Left renal cortex interstitium (tissue), 4 donors: ENCODE measurements at places on chromosomes 3 and 15.

DNA sequence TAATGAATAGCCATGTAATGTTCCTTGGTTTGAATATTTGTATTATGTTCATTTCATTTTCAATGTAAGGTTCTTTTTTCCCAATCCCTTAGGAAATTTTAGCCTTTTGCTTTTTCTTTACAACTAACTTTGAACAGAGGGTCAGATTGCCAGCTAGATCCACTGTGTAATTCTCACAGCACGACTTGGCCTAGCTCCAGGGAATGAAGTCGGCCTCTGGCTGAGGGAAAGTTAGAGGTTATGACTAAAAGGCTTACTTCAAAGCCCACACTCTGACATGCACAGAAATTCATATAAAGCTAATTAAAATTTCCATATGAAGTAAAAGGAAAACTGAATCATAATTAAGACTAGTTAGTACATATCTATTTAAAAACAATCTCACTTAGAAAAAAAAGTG, 38.7 kb downstream of the ROBO1 start:
- DNase-seq = no peak

DNA sequence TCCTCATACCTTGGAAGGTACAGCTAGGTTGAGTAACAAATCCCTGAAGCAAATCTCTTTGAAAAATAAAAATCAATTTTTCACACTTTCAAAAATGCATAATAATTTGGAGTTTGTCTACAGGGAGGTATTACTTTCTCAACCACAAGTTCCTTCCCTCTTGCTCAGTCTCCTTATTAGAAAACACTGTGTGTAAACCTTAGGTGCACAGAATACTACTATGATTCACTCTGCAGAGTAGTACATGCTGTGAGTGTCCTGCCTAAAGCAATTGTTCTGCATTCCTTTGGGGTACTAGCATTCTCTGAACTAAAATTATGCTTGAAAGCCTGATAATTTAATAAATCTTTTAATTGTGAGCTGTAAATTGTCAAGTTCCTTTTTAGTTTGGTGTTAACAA, 115.9 kb upstream of the EPHA3 start:
- DNase-seq = no peak

GRCh38 chr3:156273111-156273694, 152.8 kb downstream of the KCNAB1 start:
- DNase-seq = no peak

GRCh38 chr3:197280156-197280555, 18.3 kb downstream of the DLG1 start:
- DNase-seq = no peak

- no peak for DNase-seq
Measured at GRCh38 chr15:93422476-93422875, 333.5 kb upstream of the RGMA start.

GRCh38 chr3:13881536-13882410, 1.9 kb upstream of the WNT7A start:
- DNase-seq = no peak

- no peak for DNase-seq
Measured at GRCh38 chr3:45145681-45146614, at the start of gene CDCP1. TSS of gene CDCP1 (minus strand) at chr3:45146378. CDS start at chr3:45146287, 91 bp downstream.

DNA sequence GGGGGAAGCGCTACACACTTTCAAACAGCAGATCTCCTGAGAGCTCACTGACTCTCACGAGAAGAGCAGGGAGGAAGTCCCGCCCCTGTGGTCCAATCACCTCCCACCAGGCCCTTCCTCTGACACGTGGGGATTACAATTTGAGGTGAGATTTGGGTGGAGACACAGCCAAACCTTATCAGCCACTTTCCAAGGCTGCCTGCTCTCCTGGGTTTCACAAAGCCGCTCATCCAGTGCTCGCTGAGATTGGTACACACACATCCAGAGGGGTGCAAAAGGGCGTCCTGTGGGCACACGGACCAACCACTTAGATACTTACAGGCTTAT, 23.1 kb downstream of the XXYLT1 start:
- DNase-seq = no peak

DNA sequence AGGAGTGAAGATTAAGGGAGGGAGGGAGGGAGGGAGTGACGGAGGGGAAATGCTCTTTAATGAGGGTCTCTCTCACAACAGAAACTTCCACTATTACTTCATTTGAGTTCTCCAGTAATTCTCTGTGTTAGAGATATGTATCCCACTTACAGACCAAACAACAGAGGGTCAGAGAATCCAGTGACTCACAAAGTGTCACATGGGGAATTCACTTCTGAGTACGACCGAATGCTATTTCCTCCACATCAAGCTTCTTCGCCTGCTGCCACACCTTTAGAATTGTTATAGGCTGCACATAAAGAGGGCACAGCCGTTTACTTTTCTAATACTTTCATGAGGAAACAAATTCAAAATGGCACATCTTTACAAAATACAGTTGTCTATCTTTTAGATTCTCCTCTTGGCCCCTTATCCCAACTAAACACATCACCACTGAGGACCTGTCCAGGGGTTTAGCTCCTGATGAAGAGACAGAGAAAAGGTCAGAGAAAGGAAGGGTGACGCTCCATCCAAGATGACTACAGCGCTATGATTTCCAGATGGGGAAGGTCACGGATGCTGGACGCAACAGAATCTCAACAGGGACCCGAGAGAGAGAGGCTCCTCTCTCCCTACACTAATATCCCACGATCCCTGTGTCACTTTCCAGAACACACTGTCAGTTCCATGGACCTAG, 119.0 kb downstream of the XXYLT1 start:
- no peak for DNase-seq

DNA sequence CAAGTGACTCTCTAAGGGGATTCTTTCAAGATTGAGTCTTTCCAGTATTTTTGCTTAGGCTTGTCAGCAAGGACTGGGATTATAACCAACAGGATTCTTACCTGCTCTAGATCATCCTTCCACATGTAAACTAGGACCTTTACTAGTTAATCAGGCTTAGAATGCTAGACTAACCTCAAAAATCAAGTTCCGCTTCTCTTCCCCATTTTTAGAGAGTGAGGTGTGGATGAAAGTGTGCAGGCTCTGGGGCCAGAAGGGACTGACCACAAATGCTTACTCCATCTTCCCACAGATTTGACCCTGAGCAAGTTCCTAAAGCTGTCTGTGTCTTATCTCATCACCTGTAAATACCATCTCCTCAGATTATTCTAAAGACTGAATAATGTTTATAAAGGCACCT, 89.5 kb upstream of the IL12A start:
- DNase-seq = no peak

GRCh38 chr15:55858661-55859060, 115.7 kb upstream of the PRTG start:
- DNase-seq = no peak

- no peak for DNase-seq
Measured at GRCh38 chr3:31981206-31982181, at the start of the genes OSBPL10 and ZNF860. TSS of gene OSBPL10 (minus strand) at chr3:31981262. CDS start at chr3:31981179, 83 bp downstream. TSS of gene ZNF860 (plus strand) at chr3:31981750. CDS start at chr3:31989080, 7,330 bp downstream.

DNA sequence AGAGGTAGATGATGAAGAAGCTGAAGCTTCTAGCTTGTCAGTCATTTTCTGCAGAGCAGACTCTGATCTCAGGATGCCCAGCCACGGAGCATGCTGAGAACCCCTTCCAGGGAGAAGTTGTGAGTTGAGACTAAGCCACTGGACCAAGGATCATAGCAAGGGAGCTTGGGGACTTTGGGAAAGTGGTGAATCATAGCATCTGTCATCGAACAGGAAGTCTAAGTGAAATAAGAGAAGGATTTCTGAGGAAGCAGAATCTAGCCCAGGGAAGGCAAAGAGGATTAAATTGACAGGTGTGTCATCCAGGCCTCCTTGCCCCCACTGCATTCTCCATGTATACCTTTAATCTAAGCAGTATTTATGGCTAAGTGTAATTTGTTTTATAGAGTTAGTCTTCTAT, 71.8 kb upstream of the TMEM108 start:
- DNase-seq = no peak

DNA sequence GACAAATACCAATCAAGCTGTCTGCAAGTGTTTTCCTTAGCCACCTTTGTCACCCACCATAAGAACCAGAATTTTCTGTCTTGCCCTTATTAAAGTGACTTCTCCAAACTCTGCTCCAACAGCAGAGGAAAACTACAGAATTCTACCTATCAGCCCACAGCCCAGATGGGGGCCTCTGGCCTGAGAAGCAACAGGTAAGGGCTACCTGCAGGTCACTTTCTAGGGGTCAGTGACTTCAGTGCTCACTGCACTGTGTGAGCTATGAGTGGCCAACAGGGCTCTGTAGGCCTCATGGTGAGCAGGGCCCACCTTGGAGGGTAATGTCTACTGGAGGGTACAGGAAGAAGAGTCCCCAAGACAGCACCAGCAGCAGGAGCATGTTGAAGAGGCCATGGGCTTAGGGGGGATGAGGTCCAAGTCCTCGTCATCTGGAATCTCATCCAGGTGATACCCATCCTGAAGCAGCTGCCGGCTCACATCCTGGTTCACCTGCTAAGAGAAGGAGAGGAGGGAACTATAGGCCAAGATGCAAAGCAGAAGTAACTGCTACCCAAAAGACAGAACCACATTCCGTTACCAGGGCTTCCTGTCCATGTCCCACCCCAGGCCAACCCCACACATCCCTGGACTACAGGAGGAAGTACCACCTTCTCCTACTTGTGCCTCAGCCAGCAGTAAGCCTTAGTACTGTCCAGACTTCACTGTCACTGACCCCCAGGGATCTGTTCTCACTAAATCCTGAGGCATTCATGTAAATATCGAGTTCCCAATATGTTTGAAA, 4.2 kb downstream of the FAM219B start:
- DNase-seq = no peak

DNA sequence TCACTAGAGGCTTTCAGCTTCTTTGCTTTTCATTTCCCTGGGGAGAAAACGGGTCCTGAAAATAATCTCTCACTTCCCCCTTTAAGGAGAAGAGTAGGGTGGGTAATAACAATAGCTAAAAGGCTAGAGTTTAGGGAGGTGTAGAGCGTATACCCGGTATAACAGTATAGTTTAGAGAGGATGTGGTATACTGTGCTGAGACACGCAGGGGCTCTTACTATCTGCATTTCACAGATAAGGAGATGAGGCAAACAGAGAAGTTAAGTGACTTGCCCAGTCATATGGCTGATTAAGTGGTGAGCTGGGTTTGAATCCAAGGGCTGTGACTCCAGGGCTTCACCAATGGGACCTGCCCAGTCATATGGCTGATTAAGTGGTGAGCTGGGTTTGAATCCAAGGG, 15.0 kb upstream of the KCNMB3 start:
- DNase-seq = no peak

DNA sequence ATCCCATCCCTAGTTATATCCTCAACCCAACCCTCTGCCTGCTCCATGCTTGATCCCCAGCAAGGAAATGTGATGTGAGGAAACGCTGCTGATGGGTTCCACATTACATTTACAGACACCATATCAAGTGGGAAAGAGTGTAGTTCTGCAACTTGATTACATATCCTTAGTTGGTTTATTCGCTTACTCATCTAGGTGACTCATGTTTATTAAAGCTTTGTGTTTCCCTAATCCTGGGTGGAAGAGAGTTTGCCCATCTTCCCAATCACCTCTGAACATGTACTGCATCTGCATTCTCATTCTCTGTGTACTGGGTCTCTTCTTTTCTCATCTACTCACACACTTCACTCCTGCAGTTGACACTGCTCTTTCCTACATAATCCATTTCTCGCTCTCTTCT, 91.7 kb upstream of the PDZRN3 start:
- DNase-seq = no peak

- no peak for DNase-seq
Measured at GRCh38 chr3:101325393-101326134, 5.2 kb upstream of the IMPG2 start.

- DNase-seq = no peak
Measured at GRCh38 chr3:25679166-25679565, 14.5 kb upstream of the TOP2B start.

- DNase-seq = no peak
Measured at GRCh38 chr3:106299300-106300098, 430.7 kb upstream of the CBLB start.

DNA sequence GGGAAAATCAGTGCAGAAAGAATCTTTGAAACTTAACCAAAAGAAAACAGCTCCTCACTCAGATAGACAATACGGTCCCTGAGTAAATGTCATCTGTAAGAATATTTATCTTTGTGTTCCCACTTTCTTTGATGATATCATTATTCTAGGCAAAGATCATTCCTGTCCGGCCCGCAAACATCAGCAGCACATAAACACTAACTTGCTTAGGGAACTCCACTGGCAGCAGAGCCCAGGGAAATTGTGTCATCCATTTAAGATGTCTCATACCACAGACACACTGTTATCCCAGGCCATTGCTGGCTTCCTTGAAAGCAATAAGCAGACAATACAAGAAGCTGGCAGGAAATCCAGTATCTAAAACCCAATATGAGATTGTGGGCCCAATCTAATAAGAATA, 20.1 kb upstream of the CD96 start:
- no peak for DNase-seq

GRCh38 chr15:70584441-70584837, 178.9 kb downstream of the UACA start:
- no peak for DNase-seq

DNA sequence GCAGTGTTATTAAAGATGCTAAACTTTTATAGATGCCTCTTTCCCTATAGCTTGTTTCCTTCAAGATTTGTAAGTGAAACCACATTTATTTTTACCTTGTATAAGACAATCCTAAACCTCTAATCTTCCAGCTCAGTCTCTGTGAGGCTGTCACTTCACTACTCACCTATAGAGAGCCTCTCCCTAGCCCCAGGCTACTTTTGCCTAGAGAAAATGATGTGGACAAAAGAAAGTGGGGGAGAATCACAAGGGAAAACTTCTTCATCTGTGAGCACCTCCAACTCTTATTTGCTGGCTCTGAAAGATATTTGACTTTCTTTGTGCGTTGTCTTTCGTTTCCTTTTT, 74.9 kb upstream of the SCN5A start:
- DNase-seq = no peak

DNA sequence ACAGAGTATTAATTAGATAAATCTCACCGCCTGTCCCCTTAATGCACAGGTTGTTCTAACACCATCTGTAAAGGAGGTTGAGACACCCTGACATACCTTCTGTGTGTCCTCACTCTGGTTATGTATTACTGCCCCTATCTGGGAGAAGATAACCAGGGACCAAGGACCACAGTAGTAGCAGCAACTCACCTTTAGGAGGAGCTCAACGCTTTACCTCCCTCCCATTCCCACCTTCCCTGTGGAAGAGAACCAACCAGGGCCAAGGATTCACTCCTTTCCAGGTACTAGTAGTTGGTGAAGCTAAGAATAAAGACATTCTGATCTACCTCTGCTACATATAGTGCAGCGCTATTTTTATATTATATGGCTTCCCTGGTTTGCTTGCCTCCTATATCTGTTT, 232.6 kb downstream of the MEX3B start:
- DNase-seq = no peak

GRCh38 chr3:128556384-128556783, 63.4 kb upstream of the GATA2 start:
- no peak for DNase-seq

GRCh38 chr3:187212196-187212545, 14.9 kb downstream of the RTP1 start:
- DNase-seq = no peak

- no peak for DNase-seq
Measured at GRCh38 chr15:60195611-60196010, 191.5 kb downstream of the FOXB1 start.
